Fibroblast of villous mesenchyme (primary cell): ENCODE measurements at places on chromosomes 7 and 10. TPM values are rescaled to one million over a fixed set of nuclear protein-coding genes. Genes with fewer than 3 reads are reported as not detected.

GRCh38 chr10:75708060-75708459, 276.6 kb downstream of the LRMDA start:
- no peak for DNase-seq

- no peak for DNase-seq
Observed at GRCh38 chr7:36153571-36154097, 580 bp downstream of the EEPD1 start.

DNA sequence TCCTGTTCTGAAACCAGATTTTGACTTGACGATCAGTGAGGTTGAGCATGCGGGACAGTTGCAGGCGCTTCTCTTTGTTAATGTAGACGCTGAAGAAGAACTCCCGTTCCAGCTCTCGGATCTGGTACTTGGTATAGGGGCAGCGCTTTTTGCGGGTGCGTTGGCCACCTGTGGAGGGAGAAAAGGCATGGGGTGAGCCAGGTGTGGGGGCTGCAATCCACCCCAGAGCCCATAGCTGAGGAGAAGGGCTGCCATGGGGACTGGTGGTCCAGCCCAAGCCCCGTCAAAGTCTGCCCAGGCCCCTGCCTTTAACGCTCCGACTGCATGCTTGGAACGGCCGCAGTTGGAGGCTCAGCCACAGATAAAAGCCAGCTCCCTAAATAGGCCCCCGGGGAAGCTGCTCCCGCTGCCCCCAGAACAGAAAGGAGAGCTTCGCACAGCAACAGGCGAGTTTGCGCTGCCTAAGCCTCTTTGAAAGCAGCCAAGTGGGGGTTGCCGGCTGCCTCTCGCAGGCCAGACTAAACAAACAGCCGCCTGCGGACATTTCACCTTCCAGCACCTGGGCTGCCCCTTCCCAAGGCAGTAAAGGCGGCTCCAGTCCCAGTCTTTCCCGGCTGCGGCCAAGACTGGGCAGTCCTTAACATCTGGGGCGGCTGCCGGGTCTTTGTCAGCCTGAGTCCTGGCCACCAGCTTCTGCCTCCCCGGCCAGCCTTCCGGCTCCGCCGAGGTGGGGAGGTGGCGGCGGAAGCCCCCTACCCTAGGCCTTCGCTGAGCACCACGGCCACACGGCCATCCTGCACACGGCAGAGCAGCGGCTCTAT, 2.0 kb downstream of the HOXA11 start:
- DNase-seq, result peak; percentile 58

GRCh38 chr10:89206402-89207180, 526 bp downstream of the CH25H start:
- DNase-seq, result peak; percentile 35

DNA sequence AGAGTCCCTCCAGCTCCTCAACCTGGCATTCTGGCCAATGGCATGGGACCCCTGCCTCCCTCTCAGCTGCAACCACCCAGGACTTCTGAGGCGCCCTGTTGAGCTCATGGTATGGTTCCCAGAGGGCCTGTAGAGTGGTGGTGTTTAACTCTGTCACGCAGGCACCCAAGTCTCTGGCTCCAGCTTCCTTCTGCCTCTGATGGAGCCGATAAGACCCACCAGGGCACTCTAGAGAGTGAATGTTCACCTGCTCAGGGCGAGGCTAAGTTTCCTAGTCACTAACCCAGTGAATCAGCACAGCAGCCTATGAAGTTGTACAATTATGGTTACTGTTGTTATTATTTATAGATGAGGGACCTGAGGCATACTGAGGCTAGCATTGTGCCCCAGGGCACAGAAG, 120.4 kb downstream of the ZMIZ1 start:
- DNase-seq, result no peak

FAM25A gene
- not detected in 2 replicates for total RNA-seq

KCNH2 gene
- 0.64 and 2.6 TPM in 2 replicates for total RNA-seq

TBL2 gene
- total RNA-seq, result 64.4 and 68.7 TPM in 2 replicates
